ENCODE measurements at places on chromosomes 3 and 15. TPM values are rescaled to one million over a fixed set of nuclear protein-coding genes. Genes with fewer than 3 reads are reported as not detected.
A peak's percentile ranks its signal among the peaks of the same experiment; 100 is the strongest.

GRCh38 chr3:60228823-60229222, 1022.4 kb downstream of the FHIT start:
- no peak for DNase-seq

GRCh38 chr15:26891448-26892181, 24.8 kb downstream of the GABRA5 start:
- DNase-seq: peak; percentile 50

DNA sequence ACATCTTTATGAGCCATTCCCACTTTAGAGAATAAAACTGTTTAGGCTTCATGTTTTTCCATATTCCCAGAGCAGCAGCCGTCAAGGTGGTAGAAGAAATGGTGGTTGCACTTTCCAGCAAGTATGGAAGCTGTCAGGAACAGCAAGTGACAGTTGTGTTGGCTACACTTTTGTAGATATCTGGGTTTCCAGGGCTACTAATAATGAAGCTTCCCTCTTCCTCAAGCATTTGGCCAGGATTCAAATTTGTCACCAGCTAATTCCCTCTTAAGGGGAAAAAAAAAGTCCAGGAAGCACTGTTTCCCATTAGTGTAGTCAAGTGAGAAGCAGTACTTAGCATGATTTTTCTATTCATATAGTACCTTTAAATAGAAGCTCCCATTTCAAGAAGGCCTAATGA, 252.8 kb downstream of the IGSF11 start:
- no peak for DNase-seq

GRCh38 chr15:61034678-61035291, 194.3 kb downstream of the RORA start:
- DNase-seq: no peak

DNA sequence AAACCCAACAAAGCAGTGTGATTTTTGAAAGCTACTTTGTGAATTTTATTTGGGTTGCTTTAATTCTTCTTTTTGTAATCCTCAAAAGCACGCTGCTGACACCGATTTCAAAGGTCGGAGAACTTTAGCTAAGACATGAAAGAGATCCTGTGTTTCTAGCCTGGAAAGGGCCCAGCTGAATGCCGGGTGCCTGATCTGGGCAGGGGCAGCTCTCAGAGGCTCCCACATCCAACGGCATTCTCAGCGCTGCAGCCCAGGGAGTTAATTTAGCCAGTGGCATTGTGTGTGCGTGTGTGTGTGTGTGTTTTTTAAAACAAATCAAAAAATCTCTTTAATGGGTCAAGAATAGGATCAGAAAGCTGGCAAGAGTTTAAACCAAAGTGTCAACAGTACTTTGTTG, 6.6 kb downstream of the RBP1 start:
- no peak for DNase-seq

- no peak for DNase-seq
These were observed 737.4 kb downstream of the ZNF385D start for GRCh38 chr3:21013566-21013965.

DNA sequence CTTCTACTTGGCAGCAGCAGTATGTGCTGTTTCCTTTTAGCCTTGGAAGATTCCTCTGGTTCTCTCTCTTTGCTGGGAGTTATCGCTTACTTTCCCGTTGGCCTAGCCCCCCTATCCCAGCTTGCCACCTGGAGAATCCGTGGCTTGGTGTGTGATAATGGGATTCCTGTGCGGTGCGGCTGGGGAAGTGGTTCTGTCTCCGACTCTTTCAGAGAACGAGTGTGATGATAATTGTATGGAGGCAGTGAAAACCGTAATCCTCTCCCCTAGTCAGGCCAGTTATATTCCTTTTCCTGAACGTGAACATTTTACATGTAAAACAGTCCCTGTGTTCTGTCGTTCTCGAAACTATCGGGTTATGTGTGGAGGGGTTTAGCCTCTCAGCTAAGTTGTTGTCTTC, 300.1 kb upstream of the C2CD4B start:
- no peak for DNase-seq

GRCh38 chr3:22419261-22419660, 668.3 kb upstream of the ZNF385D start:
- no peak for DNase-seq

- DNase-seq: no peak
These were observed 216.4 kb upstream of the SLC2A2 start for GRCh38 chr3:171242951-171243350.

DNA sequence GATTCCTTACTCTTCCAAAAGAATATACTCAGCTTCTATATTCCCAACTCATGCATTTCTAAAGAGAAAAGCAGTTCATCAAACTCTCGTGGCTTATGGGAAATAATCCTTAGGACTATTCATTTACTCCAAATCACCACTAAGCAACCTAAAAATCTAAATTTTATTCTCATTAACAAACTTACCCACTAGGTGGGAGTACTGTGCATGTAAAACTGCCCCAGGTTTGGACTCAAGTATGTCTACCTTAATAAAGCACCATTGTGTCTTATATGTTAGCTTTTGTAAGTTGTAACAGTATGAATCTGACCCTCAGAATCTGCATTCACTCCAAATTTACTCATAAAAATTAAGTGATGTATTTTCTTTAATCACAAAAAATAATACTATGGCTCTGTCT, 25.3 kb downstream of the RAD18 start:
- no peak for DNase-seq

- no peak for DNase-seq
These were observed 33.1 kb downstream of the DZIP1L start for GRCh38 chr3:138082085-138082991.

GRCh38 chr15:26083896-26084295, 220.8 kb upstream of the ATP10A start:
- DNase-seq: no peak

- DNase-seq: no peak
These were observed 145.7 kb upstream of the CTDSPL start for GRCh38 chr3:37715976-37716375.

- no peak for DNase-seq
These were observed 152.9 kb upstream of the GOLIM4 start for GRCh38 chr3:168248383-168249204.

DNA sequence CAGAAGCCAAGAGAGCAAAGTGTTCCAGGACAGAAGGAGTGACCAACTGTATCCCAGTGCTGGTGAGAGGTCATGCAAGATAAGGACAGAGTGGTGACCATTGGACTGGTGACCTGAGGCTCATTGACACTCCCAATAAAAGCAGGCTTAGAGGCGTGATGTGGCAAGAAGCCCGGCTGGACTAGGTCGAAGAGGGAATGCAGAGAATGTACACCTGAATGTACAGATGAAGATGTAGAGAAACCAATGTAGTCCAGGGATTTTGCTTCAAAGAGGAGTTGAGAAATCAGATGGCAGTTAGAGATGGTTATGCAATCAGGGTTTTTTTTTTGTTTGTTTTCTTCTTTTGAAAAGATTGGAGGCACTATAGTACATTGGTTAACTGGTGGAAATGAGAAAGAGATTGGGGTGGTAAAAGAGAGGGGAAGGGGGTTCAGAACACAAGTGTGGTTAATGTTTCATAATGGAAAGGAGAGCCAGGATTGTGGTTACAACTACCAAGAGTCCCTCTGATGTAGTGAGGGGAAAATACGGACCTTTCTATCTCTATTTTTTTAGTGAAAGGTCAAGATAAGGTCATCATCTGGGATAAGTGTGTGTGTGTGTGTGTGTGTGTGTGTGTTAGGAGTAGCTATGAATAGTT, 23.3 kb downstream of the ST3GAL6 start:
- no peak for DNase-seq

- no peak for DNase-seq
These were observed 124.4 kb downstream of the PDZRN3 start for GRCh38 chr3:73500321-73500720.

DNA sequence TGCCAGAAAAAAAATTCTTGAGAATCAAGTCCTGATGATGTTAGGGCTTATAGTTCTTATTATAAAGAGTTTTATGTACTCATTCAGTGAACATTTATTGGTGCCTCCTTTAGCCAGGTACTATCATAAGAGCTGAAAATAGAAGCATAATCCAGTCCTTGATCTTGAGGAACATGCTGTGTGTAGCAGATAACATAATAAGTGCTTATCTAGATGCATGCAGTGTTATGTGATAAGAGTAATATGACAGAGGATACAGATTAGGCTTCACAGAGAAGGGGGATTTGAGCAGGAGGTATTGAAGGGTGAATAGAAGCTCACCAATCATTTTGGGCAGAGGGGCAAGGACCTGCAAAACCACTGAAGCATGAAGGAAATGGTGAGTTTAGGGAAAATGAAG, 1.1 kb downstream of the CCR2 start:
- DNase-seq: no peak

DNA sequence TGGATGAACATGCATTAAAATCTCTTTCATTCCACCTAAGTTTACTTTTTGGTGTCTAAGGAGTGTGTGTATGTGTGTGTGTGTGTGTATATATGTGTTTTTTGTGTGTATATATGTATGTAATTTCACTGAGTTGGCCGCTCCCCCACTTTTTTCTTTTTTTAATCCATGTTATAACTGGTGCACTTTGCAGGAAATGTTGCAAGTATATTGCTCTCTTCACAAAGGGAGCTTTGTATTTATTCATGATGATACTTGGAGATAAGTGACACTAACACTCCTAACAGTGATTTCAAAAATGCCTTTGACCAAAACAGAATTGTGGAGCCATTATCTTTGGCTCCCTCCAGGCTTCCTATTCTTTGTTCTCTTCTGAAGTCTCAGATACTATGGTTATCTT, 95.8 kb downstream of the FNDC3B start:
- DNase-seq: no peak

DNA sequence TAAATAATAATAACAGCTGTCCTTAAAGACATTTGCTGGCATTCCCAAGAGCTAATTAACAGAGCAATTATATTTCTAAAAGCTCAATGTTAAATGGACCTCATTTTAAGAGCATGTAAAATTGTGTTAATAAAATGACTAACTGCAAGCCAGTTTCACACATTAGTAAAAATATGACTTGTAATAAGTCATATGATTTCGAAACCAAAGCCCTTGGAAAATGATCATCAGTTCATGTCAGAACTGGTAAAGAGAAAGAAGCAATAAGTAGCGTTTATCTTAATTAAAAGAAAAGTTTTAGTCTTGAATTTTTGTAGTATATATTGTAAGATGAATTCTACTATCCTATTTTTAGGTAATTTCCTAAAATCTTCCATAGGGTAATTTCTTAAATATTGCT, 310.7 kb downstream of the CNTN3 start:
- DNase-seq: no peak

GRCh38 chr3:106168962-106169750, 300.3 kb upstream of the CBLB start:
- DNase-seq: no peak

GRCh38 chr3:181610083-181610972, 101.4 kb upstream of the SOX2 start:
- DNase-seq: no peak

- DNase-seq: no peak
These were observed 8.6 kb downstream of the AQP9 start for GRCh38 chr15:58146749-58147148.

DNA sequence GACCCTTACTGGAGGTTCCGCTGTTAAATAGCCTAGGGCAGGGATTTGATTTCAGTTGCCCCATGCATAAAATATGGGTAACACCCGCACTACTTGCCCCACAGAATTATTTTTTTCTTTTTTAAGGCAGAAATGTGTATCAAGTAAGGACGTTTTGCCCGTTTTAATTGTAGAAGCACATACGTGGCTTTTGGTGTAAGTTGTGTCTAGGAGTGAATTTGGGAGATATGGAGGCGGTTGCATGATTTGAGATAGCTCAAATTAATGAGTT, 636 bp upstream of the LRRC58 start:
- no peak for DNase-seq

DNA sequence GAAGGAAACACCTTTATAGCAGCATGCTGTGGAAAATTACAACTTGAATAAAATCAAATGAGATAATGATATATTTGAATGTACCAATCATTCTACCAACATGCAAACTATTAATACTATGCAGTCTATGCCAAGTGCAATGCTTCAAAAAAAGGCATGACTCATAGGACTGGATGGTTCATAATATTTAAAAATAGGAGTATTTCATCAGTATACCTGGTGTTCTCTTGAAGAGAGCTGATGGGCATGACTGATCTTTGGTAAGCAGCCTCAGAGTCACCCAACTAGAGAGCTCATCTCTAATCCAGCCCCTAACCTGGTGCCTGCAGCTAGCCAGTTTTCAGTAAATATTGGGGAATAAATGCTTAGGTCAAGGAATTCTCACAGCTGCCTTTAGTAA, 434.7 kb upstream of the ARRDC4 start:
- DNase-seq: no peak

DNA sequence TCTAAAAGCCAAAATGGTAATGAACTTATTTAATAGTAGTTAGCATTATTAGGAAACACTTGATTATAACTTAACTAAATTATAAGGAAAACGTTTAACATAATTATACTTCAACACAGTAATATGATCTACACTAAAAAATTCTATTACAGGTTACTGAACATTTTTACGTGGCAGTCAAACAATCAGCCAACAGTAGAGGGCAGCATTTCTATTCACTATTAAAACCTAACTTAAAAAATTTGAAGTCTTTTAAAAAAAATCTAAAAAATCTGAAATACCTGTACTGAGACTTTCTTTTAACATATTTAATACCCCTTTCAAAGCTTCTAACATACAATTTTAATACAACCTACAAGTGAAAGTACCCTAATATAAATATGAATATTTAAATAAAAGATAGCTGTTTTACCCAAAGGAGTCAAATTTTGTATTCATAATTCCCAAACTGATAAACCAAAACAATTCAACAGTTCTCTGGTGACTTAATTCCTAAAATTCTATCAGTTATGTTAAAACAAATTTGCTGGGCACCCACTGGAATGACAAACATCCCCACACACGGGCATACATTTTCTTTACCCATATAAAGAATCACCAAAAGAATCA, 41.5 kb downstream of the DLG1 start:
- DNase-seq: peak; percentile 49

DNA sequence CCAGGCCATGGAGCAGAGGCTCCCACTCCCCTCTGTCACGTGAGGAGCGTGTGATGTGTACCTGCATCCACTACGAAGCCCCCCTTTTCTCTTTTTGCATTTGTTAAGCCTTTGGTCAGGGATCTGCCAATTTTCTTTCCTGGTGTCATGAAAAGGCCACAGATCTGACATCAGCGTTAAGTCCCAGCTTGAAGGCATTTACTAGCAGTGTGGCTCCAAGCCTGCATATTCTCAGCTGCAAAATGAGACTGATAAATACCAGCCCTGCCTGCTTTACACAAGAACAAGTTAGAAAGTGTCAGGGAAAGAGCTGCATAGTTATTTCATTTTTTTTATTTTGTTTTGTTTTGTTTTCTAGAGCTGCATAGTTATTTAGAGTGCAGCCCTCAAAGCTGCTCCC, 2.3 kb upstream of the ANKRD63 start:
- no peak for DNase-seq

GRCh38 chr15:77720173-77720572, 87.5 kb upstream of the LINGO1 start:
- DNase-seq: no peak

- DNase-seq: no peak
These were observed 57.2 kb downstream of the MESD start for GRCh38 chr15:80932513-80932815.

Gene DPH6
- total RNA-seq: 15.3 TPM

Gene PYGO1
- total RNA-seq: 2.3 TPM

Gene GOLGA6B
- total RNA-seq: not detected

Gene IL17RC
- 26.8 TPM for total RNA-seq

Gene CHRFAM7A
- 0.59 TPM for total RNA-seq

Gene FBXL22
- total RNA-seq: 2.1 TPM

Gene NLGN1
- 1.3 TPM for total RNA-seq

Gene CDHR4
- total RNA-seq: not detected

Gene CRABP1
- 1.3 TPM for total RNA-seq

Gene SLC9C1
- 0.13 TPM for total RNA-seq

Gene ERC2
- total RNA-seq: 0.30 TPM
